Hepatocyte (in vitro differentiated cells): ENCODE measurements at places on chromosomes 1 and 21.
A peak's percentile ranks its signal among the peaks of the same experiment; 100 is the strongest.

- H3K27me3 ChIP-seq, result no peaks in the 10 kb centered on the region
- no peak overlapping the region for H3K27ac ChIP-seq
- no peaks in the 10 kb centered on the region for H3K4me1 ChIP-seq
- no peak for DNase-seq
- no peaks in the 10 kb centered on the region for H3K36me3 ChIP-seq
- H3K4me3 ChIP-seq, result no peak overlapping the region
Observed at GRCh38 chr21:18007121-18007520, 188.0 kb upstream of the C21orf91 start.

GRCh38 chr1:248404024-248404423 is 1.2 kb downstream of the OR2T1 start:
- H3K27me3 ChIP-seq, result no peaks in the 10 kb centered on the region
- DNase-seq, result no peak
- no peak overlapping the region for H3K4me3 ChIP-seq

GRCh38 chr1:44408212-44408582 is 3.1 kb downstream of the RNF220 start:
- peaks cover 24% of the 10 kb centered on the region for H3K4me1 ChIP-seq
- H3K27ac ChIP-seq, result no peak overlapping the region
- no peak overlapping the region for H3K4me3 ChIP-seq
- peaks cover 76% of the 10 kb centered on the region for H3K27me3 ChIP-seq
- no peak for DNase-seq

DNA sequence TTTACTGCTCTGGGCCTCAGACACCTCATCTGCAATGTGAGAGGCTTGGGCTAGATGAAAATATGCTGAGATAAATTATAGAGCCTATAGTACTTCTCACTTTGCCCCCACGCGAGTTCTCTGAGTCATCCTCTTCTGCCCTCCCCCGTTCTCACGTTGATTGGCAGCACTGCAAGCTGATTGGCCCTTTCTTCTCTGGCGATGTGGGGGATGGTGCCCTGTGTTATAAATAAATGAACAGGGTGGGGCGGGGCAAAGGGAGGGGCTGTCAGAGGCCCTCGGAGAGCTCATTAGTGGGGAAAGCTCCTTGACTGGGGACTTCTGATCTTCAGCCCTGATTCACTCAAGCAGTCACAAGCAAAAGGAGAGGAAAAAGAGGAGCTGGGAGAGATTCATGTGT is 64.3 kb upstream of the ZC3H12A start:
- H3K36me3 ChIP-seq, result no peaks in the 10 kb centered on the region
- H3K27ac ChIP-seq, result no peak overlapping the region

- H3K27ac ChIP-seq, result no peak overlapping the region
- no peaks in the 10 kb centered on the region for H3K36me3 ChIP-seq
- no peaks in the 10 kb centered on the region for H3K27me3 ChIP-seq
- H3K4me1 ChIP-seq, result no peaks in the 10 kb centered on the region
Observed at GRCh38 chr1:229594227-229595008, 31.5 kb downstream of the TAF5L start.

DNA sequence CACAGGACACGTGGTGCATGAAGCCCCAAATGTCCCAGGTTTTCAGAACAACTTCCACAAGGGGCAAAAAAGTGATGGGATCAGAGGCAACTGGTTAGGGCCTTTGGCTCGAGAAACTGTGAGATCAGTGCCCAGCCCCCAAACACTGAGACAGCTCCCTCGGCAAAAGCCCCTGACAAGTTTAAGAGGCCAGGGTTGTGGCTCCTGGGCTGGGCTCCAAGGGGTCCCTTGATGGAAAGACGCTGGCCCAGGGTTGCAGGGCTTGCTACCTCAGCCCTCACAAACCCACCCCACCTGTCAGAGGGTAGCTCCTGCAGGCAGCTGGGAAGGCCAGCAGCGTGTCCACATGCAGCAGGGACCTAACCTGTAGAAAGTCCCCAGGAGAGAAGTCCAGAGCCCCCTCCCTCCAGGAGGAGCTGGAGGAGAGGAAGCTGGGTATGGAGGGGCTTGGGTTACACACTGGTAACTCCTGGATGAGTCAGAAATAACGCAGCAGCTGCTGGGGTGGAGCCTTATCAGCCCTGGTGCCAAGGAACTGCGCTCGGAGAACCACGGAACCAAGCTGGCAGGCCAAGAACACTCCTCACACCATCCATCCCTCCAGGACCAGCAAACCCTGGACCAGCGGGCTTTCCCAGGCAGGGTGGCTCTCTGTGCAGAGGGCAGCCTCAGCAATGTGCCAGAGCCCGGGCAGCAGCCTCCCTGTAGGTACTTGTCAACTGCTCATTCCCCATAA is 37.5 kb downstream of the CTNNBIP1 start:
- H3K4me3 ChIP-seq, result no peak overlapping the region
- H3K27ac ChIP-seq, result no peak overlapping the region
- H3K27me3 ChIP-seq, result no peaks in the 10 kb centered on the region
- no peaks in the 10 kb centered on the region for H3K36me3 ChIP-seq
- no peak for DNase-seq

DNA sequence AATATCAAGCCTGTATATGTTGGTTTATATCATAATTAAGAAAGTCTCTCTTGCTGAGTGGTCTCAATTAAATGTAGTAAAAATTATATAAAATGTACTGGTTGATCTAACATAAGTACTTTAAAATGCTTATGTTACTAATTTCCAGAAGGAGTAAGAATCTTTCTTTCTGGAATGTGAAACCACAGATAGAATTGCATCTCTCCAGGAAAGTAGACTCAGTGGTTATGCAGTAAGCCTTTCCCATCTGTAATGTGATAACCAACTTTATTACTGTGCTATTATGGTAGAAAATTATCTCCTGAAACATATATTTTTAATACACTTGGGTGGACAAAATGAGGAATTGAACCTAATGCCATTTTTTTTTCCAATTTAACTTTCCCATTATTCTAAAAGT is 8.9 kb upstream of the RALGPS2 start:
- H3K4me1 ChIP-seq, result no peaks in the 10 kb centered on the region
- no peak overlapping the region for H3K27ac ChIP-seq
- no peak for DNase-seq
- H3K36me3 ChIP-seq, result no peaks in the 10 kb centered on the region

DNA sequence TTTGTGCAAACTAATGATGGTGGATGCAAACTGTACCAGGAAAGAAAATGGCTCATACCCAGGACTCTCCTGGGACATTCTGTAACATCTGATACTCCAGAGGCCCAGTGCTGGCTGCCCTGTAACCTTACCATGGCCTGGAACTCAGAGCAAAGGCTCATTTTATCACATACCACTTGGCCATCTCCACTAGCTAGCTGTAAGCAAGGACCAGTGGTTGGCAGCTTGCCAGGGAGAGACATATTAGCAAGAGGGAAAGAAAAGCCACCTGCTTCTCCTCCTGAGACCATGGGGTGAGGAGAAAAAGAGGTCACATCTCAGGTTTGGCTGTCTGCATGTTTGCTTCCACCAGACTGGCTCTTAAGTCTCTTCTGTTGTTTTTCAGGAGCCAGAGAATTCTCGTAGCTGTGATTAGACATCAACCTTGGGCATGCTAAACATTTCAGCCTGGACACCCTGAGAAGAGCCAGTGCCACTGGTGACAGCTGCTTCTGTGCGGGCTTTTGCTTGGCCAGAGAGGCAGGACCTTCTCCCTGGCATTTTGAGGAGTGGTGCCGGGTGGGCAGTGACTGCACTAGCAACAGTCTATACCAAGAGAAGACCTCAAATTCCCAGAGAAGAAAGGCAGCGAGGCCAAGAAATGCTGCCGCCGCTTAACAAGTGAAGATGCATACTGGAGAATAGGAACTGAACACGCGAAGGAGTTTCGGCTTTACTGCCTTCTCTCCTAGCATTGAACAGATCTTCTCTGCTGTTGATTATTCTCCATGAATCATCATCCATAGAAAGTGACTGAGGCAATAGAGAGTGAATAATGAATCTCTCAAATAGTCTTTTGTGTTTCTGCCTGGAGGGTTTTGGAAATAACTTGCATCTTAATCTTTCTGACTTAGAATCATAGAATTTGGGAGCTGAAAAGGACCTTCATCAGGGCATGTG is 6.7 kb upstream of the INKA2 start:
- H3K4me1 ChIP-seq, result no peaks in the 10 kb centered on the region
- DNase-seq, result no peak
- no peak overlapping the region for H3K27ac ChIP-seq
- H3K36me3 ChIP-seq, result no peaks in the 10 kb centered on the region
- H3K27me3 ChIP-seq, result peaks cover 18% of the 10 kb centered on the region

DNA sequence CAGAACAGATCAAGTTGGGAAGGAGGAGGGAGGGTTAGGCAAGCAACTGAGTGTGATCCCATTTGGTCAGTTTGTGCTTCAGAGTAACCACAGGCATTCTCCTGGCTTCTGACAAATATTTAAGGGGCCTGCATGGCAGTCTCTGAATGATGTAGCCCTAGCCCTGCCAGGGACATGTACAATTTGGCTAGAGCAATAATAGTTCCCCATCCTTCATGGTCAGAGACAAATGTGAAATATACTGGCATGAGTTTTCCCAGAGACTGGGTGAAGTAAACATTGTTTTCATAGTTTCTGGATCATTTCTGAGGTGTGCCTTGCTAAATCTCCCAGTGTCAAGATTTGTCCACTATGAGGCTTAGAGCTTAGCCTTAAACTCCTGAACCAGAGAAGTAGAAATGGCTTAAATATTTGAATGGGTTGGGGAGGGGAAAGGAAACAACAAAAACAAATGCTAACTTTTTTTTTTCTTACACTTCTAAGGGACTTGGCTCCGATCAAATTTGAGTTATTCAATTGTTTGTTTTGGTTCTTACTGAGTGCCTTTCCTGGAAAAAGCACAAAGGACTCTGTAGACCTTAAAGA is 42.0 kb upstream of the UBE2U start:
- H3K27me3 ChIP-seq, result no peaks in the 10 kb centered on the region
- peaks cover 11% of the 10 kb centered on the region for H3K4me1 ChIP-seq
- no peak overlapping the region for H3K27ac ChIP-seq
- no peak for DNase-seq
- no peaks in the 10 kb centered on the region for H3K36me3 ChIP-seq

GRCh38 chr1:193355626-193356025 is 169.2 kb upstream of the B3GALT2 start:
- H3K4me3 ChIP-seq, result no peak overlapping the region
- H3K27ac ChIP-seq, result peak overlapping the region; percentile 84
- DNase-seq, result no peak
